Fibroblast of upper back skin (primary cell): ENCODE measurements at places on chromosomes 2 and 18.
A peak's percentile ranks its signal among the peaks of the same experiment; 100 is the strongest.

DNA sequence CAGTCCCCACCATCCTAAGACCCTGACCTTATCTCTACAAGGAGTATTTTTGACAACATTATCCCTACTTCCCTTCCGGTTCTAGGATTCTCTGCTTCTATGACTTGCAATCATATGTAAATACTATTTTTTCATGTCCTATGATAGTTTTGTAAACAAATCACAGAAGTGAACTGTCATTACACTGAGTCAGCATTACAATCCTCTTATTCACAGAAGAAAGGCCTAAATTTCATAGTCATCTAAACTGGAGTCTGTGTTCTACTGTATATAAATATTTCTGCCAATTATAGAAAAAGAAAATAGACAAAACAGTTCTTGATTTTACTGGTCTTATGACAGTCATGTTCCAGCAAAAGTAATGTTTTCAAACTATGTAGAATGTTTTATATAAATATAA lies 265.1 kb downstream of the NCKAP5 start:
- peak; percentile 7 for DNase-seq

DNA sequence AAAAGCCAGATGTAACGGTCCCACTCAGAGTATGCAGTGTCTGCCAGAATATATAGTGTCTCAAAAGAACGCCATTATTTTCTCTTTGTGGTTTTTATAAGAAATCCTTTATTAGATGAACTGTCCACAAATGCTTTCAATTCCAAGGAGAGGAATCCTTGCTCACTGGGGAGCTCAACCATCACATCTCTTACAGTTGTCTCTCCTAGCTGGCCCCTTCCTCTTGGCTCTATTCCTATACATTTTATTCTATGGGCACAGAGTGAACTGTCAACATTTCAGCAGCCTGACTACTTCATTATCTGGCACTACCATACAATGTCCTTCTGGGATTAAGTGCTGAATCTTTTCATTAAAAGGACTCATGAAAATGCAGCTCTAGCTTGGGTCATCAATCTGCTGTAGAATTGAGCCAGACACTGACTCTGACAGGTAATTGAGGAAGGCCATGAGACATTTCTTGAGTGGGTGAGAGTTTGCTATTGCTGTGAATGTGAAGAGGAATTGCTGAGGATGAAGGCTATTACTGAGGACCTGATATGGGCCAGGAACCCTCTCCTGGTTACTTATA lies 96.5 kb upstream of the THOC1 start:
- DNase-seq, result peak; percentile 94

GRCh38 chr2:10402062-10402585 lies 46.0 kb downstream of the ODC1 start:
- DNase-seq, result no peak

DNA sequence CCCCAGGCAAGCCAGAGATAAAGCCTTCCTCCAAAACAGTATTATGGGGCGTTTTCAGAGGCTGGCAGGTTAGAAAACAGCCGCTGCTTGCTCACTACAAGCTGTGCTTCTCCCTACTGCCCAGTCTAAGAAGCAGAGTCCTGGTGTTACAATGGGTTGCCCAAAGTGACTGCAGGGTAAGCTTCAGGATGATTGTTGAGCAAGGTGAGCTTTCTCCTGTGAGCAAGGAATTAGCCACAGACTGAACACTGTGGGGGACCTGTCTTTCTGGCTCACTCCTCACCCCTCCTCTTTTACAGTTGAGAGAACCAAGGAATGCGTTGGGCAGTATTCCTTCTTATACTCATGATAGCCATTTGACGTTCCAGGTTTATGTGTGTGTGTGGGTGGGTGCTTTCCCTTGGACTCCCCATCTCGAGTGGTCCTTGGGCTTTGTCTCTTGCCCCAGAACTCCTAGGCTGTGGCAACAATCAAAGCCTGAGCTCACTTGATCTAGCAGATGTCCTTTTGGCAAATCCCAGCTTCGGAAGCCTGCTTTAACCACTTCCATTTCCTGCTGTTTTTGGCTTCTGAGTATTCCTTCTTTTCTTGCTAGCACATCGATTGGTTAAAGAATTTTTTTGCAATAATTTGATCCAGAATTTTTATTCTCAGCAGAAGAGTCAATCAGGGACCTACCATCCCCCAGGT lies 47.5 kb downstream of the KDM3A start:
- DNase-seq, result no peak

- peak; percentile 18 for DNase-seq
Observed at GRCh38 chr2:235793163-235793752, 299.4 kb downstream of the AGAP1 start.

GRCh38 chr18:50602466-50602865 lies 42.6 kb downstream of the MAPK4 start:
- peak; percentile 40 for DNase-seq

- DNase-seq, result no peak
Observed at GRCh38 chr2:151087377-151087776, 174.3 kb downstream of the RBM43 start.

GRCh38 chr18:43222501-43222900 lies 54.8 kb downstream of the SYT4 start:
- no peak for DNase-seq

- no peak for DNase-seq
Observed at GRCh38 chr18:77551055-77551454, 301.4 kb downstream of the GALR1 start.

DNA sequence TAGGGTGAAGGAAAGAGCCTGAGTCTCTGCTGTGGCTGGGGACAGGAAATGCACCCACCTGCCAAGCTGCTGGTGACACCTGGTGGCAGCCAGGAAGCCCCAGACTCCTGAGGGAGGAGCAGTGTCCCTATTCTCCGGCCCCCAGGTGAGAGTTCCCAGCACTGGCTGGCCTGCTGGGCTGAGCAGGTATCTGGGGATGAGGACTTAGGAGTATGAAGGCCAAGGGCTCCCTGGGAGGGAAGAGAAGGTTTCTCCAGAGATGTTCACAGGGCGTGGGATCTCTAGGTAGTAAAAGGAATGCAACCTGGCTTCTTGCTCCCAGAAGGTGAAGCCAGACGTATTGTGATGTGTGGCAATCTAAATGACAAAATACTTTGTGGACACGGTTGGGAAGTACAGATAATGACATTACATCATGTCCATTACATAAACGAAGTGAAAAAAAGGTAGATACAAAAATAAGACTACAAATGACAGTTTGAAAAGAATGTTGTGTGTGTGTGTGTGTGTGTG lies 75.8 kb upstream of the SLC1A4 start:
- DNase-seq, result no peak

- DNase-seq, result peak; percentile 94
Observed at GRCh38 chr2:55102056-55102812, 52.0 kb upstream of the RTN4 start.

DNA sequence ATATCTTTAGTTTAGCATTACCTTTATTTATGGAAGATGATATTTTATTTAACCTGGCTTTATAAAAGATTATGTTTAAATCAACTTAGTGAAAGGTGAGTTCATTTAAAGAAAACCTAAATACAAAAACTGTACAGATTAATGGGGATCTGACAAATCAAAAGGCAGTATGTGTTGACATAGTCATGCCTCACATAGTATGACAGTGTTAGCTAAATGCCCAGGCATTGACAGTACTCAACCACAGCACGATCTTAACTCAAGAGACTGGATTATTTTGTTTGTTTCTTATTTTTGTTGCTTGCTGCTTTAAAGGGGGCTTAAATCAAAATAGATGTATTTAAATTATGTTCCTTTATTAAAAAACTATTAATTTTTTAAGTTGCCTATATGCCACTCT lies 7.8 kb downstream of the DOK6 start:
- DNase-seq, result no peak

DNA sequence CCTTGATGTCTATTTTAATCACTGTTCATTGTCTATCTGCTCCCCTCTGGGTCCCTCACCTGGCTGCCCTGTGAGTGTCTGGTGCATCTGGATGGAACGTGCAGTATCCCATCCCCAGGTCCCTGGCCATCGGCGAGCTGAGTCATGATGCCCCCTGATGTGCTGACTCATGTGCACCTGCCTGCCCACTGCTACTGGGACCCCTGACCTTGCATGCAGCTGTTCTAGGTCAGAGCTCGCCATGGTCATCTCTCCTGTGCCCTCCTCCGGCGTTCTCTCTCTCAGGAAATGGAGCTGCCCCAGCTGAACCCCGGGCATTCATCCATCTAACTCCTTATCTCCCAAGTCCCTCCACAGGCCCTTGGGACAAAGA lies 516.2 kb upstream of the HS6ST1 start:
- DNase-seq, result no peak

DNA sequence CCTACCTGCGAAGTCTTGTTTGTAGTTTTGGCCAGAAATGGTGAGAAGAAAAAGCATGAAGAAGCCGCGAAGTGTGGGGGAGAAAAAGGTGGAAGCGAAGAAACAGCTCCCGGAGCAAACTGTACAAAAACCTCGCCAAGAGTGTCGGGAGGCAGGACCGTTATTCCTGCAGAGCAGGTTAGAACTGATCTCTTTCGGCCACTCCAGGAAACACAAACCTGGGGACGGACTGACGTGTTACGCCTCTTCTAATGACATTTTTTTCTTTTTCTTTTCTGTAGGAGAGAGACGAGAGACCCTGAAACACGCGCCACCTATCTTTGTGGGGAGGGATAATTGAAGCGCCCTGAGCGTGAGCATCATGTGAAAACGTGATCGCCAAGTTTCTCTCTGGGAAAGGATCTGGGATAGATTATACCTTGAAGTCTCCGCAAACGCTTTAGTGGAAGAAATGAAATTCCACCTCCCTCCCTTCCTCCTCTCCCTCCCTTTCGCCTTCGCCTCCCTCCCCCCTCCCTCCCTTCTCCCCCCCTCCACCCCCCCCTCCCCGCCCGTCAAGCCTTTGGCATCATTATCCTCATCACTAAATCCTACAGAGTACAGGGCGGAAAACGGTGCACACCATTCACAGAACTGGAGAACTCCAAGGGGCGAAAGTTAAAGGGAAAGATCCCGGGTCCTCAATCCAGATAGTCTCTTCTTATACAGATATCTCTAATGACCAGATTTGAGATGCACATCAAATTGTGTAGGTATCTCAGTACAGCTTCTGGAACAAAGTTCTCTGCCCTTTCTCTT lies at the start of gene ZEB2:
Gene ZEB2 (minus strand): TSS at position 186 of the 798 bp plus-strand sequence. CDS start 2,769 bp downstream, outside the sequence.
- peak; percentile 90 for DNase-seq

DNA sequence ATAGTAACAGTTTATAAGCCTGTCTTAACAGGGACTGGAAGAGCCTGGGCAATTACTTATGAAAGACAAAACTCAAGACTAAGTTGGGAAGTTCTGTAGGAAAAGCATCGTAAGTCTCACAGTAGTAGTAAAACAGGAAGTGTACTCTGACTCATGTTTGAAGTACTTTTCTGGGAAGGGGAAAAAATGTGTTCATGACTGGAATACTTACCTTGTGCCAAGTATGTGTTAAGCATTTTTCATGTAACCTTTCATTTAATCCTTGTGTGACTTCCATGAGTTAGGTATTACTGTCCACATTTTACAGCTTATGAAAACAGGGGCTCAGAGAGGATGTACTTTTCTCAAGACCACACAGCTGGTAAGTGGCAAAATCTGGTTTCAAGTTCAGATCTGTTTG lies 13.7 kb upstream of the SKOR2 start:
- DNase-seq, result peak; percentile 92

DNA sequence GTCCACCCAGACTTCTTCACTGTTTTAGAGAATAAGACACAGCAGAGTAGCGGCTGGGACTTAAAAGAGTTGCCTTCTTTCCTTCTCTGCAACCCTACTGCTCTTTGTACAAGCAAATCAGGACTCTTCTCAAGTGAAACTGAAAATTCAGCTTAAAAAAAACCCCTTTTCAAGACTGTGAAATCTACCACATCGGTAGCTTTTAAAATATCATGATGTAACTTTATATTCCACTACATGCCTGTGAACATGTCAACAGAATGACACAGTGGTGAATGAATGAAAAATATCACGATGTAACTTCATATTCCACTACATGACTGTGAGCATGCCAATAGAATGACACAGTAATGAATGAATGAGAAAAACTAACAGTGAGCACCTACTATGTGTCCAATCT lies 53.4 kb downstream of the TCF4 start:
- DNase-seq, result peak; percentile 46
